Tibial artery (tissue), 4 donors: ENCODE measurements at places on chromosomes 16 and 17.

GRCh38 chr17:51951741-51952140 lies 206.8 kb downstream of the CA10 start:
- no peaks in the 10 kb centered on the region for H3K36me3 ChIP-seq
- no peaks in the 10 kb centered on the region for H3K4me1 ChIP-seq
- H3K27ac ChIP-seq = no peak overlapping the region
- no peak for DNase-seq
- H3K4me3 ChIP-seq = no peak overlapping the region

DNA sequence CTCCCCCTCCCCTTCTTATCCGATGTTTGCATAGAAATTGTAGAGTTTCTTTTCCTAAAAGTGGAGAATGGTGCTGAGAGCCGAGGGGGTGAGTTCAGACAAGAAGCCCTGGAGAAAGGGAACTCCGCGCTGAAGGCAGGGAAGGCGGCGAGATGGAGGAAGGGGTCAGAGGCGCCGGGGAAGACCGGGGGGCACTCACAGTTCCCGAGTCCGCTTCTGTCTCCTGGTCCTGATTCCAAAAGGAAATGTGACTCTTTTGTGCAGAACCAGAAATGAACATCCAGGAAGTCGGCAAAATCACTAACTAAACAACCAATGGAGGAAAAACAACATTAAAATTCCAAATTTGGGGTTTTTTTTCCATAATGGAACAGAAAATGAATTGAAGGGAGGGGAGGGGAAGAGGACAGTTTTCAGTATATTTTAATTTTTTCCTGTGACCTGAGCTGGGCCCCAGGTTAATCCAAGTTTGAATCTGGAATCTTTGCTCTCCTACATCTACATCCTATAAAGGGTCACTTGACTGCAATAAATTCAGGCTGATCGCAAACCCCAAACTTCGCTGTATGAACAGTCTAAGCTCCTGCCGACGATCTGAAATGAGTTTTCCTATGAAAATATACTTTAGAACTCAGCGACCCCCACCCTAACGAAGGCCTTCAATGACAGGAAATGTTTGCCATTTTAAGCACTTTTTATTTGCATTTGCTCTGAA lies 252.3 kb downstream of the C16orf95 start:
- H3K4me1 ChIP-seq = no peaks in the 10 kb centered on the region
- H3K27ac ChIP-seq = peak overlapping the region; percentile 83
- peak overlapping the region; percentile 38 for H3K4me3 ChIP-seq
- no peak for DNase-seq

DNA sequence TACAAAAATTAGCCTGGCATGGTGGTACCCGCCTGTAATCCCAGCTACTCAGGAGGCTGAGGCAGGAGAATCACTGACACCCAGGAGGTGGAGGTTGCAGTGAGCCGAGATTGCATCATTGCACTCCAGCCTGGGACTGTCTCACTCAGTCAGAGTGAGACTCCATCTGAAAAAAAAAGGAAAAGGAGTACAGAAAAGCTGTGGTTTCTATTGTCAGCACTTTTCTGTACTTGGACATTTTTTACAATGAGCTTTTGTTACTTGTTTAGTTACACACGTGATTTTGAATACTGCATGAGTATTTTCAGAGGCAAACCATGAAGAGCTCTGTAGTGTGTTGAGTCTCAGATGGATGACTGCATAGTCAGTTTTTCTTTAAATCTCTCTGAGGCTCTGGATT lies 26.3 kb downstream of the ZC3H18 start:
- H3K36me3 ChIP-seq = peaks cover 32% of the 10 kb centered on the region
- no peak for DNase-seq
- H3K4me3 ChIP-seq = no peak overlapping the region
- H3K27me3 ChIP-seq = no peaks in the 10 kb centered on the region
- H3K27ac ChIP-seq = no peak overlapping the region

GRCh38 chr16:17481736-17482135 lies 11.0 kb upstream of the XYLT1 start:
- no peaks in the 10 kb centered on the region for H3K4me1 ChIP-seq
- H3K27ac ChIP-seq = no peak overlapping the region
- no peaks in the 10 kb centered on the region for H3K27me3 ChIP-seq
- no peak overlapping the region for H3K4me3 ChIP-seq

DNA sequence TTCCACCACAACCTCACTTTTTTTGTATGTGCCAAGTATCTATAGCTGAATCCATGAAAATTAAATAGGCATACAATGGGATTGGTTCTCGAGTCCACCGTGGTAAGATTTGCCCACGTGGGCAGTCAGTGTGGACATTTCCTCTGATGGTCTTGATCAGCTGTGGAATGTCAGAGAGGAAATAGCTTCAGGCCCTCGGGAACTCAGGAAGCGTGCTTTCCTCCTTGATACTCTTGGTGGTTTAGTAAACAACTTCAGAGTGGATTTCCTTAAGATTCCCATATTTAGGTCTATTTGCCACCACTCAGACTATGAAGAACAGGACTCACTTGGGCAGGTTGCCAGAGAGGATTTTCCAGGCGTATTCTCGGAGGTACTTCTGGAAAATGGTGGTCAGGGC lies 152.5 kb downstream of the VPS53 start:
- H3K27ac ChIP-seq = no peak overlapping the region
- DNase-seq = no peak
- no peak overlapping the region for H3K4me3 ChIP-seq
- no peaks in the 10 kb centered on the region for H3K4me1 ChIP-seq
- H3K36me3 ChIP-seq = peaks cover 15% of the 10 kb centered on the region

GRCh38 chr16:27657811-27658210 lies 107.9 kb downstream of the KATNIP start:
- no peaks in the 10 kb centered on the region for H3K4me1 ChIP-seq
- no peak for DNase-seq
- no peak overlapping the region for H3K27ac ChIP-seq
- H3K36me3 ChIP-seq = no peaks in the 10 kb centered on the region

- no peak for DNase-seq
- H3K36me3 ChIP-seq = peaks cover 97% of the 10 kb centered on the region
- H3K4me1 ChIP-seq = peaks cover 7% of the 10 kb centered on the region
Measured at GRCh38 chr16:4682616-4683254, 10.6 kb upstream of the NUDT16L1 start.

- H3K36me3 ChIP-seq = no peaks in the 10 kb centered on the region
- no peak for DNase-seq
- no peaks in the 10 kb centered on the region for H3K4me1 ChIP-seq
- H3K4me3 ChIP-seq = no peak overlapping the region
- no peak overlapping the region for H3K27ac ChIP-seq
Measured at GRCh38 chr16:26087091-26087490, 395.3 kb downstream of the HS3ST4 start.

DNA sequence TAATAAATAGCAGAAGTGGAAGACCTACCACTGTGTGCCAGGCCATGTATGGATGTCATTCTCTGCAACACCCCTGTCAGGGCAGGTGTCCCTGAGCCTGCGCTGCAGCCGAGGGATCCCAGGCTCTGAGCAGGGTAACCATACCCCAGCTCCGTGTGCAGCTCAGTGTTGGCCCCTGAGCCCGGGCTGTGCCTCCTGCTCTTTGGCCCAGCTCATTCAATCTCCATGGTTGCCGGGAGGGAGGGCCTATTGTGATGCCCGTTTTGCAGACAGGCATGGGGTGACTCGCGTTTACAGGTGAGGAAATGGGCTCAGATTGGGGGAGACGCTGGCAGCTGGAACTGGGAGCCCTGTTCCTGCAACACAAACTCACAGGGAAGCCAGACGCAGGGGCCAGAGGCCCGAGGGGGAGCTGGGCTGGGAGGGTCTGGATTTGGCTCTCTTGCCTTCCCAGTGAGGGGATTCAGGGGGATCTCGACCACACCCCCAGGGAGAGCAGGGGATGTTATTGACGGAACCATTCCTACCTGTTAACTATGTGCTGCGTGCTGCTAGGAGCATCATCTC lies 190.5 kb downstream of the IRF8 start:
- H3K27ac ChIP-seq = no peak overlapping the region
- peaks cover 36% of the 10 kb centered on the region for H3K27me3 ChIP-seq
- DNase-seq = no peak
- no peaks in the 10 kb centered on the region for H3K36me3 ChIP-seq
- no peaks in the 10 kb centered on the region for H3K4me1 ChIP-seq

GRCh38 chr17:36689089-36689667 lies 87.8 kb downstream of the MRM1 start:
- H3K27ac ChIP-seq = no peak overlapping the region
- H3K27me3 ChIP-seq = peaks cover 22% of the 10 kb centered on the region

DNA sequence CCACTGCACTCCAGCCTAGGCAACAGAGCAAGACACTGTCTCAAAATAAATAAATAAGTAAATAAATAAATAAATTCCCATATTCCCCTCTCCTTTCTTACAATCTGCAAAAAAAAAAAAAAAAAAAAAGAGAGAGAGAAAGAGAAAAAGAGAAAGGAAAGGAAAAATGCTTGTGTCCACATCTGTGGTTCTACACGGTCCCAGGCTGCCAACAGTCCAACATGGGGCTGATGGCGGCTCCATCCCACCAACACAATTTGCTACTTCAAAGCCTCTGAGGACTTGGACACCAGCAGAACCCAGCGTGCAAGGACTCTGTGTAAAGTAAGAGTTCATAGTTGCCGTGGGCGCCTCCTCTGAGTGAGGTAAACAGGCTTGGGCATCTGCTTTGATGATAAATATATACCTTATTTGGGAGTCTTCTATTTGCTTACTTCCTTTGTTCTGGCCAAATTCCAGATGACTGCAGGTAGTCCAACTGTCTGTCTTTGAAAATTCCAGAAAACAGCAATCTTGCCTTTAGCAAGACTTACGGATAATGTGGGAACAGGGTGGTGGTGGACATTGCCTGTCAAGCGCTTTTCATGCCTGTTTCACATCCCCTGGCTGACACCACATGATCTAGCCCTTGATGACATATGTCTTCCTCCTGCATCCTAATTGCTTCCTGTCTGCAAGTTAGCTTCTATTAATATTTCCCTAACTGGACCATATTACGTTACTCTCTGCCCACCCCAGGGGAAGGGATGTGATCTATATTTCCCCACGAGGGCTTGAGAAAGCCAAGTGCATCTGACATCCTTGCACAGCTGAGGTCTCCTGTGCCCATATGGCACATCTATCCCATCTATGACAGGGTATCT lies 10.1 kb downstream of the LITAF start:
- no peaks in the 10 kb centered on the region for H3K27me3 ChIP-seq
- no peak overlapping the region for H3K4me3 ChIP-seq
- H3K4me1 ChIP-seq = peaks cover 20% of the 10 kb centered on the region
